ENCODE measurements at places on chromosomes 11 and 22.
A peak's percentile ranks its signal among the peaks of the same experiment; 100 is the strongest.

- no peak for DNase-seq
Observed at GRCh38 chr11:126751242-126751641, 249.3 kb downstream of the KIRREL3 start.

GRCh38 chr22:20625270-20625669 is 117.9 kb downstream of the MED15 start:
- DNase-seq, result no peak

GRCh38 chr11:126567419-126567818 is 211.9 kb downstream of the ST3GAL4 start:
- DNase-seq, result no peak

DNA sequence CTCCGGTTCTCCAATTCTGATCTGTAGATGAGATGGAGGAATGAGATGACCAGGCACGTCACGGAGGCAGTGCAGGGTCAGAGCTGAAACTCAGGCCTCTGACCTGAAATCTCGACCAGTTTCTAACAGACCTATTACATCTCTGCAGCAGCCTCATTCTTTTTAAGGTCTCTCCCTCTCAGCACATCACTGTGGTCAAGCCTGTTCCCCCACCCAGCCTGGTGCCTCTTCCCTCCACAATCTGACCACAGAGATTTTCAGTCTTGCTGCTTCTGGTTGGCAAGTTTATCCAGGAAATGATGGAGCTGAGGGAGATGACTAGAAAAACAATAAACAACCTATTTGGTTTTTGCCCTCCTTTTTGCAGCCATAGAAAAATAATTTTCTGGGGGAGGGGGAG is 9.5 kb downstream of the GRAMD1B start:
- DNase-seq, result no peak

- no peak for DNase-seq
Observed at GRCh38 chr11:22405377-22405776, 67.2 kb downstream of the SLC17A6 start.

- no peak for DNase-seq
Observed at GRCh38 chr22:31652911-31653684, 8.9 kb downstream of the PISD start.

GRCh38 chr22:40176921-40177737 is 596 bp upstream of the TNRC6B start:
- DNase-seq, result peak; percentile 42

DNA sequence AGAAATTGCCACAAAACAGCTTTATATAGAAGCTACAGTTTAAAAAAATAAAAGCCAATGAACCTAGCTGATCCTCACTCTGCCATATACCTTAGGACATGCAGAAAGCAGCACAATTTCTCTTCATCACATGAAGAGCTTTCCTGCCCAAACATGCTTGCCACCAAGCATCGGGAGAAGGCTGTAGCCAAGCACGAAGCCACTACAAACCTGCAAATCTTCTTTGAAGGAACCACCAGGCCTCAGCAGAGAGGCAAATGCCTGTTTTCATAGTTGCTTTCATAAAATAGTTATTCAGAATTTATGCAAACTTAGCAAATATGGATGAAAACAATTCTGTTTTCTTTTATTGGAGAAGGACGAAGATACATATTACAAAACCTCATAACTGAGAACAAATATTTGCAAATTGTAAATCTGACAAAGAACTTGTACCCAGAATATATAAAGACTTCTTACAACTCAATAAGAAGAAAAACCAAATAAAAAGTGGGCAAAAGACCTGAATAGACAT is 100.3 kb downstream of the RBFOX2 start:
- DNase-seq, result no peak

DNA sequence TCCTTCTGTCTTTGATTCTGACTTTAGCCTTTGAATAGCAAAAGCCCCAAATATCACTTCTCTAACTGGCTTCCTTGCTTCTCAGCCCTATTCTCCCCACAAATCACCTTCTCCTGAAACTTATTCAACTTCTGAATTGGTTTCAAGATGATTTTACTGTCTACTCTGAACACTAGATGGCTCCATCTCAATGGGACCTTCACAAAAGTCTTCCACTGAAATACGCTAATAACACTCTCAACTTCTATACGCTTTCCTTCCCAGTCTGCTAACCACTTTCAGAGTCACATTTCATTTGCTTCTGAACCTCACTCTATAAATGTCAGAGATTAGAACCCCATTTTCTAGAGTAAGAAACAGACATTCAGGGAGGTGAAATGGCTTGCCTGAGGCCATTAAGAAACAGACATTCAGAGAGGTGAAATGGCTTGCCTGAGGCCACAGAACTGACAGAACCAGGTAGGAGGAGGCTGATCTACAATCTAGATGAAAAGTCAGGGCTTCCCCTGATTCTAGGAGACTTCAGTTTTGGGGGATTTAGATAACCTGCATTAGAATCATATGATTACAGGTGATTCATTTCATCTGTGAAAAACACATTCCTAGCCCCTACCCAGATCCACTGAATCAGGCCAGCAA is 20.6 kb downstream of the MORC2 start:
- DNase-seq, result no peak

DNA sequence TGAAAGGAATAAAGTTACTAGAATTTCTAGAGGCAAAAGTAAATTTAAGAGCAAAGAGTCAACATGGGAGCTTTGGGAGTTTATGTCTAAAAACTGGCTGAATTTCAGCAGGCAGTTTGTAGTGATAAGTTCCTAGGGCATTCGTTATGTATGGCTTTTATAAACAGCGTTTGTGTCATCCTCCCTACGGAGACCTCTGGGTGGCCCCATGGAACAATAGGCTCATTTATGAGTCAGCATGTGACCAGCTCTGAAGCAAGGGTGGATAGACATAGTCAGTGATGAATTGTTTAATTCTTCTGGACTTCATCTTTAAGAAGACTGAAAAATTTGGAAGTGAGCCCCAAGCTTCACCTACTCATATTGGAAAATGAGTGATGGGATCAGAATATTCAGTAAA is 37.1 kb downstream of the SVIP start:
- no peak for DNase-seq

GRCh38 chr22:40430991-40431390 is 60.6 kb downstream of the SGSM3 start:
- no peak for DNase-seq

DNA sequence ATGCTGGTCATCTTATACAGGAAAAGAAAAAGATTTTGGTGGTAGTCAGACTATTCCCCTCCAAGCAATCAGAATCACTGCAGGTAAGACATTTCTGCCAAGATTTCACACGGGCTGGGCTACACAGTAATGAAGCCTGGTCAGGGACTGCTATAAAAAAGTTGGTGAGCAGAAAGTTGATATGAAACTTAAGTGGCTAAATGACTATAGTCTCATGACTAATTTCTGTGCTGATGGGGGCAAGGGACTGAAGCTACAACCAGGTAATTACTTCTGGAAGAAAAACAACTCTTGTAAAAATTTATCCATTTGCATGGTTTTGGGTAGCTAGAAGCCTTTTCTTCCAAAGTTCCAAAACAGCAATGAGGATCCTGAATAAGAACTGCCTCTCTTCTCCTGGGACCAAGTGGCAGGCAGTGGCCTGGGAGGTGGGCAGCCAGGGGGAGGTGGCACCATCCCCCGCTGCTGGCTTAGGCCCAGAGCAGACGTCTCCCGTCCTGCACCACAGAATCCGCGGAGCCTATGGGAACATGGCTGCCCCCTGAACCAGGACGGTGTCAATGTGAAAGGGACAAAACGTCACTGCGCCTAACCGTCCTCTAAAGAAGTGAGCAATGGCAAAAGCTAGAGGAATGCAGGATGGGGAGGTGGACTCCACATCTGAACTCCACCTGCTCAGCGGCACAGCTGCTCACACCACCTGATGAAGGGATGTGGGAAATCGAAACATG is 122.6 kb upstream of the LMO1 start:
- no peak for DNase-seq

GRCh38 chr11:68741463-68741862 is 9.9 kb downstream of the TESMIN start:
- no peak for DNase-seq

GRCh38 chr11:134068829-134069425 is at the start of gene JAM3:
JAM3 (plus strand) TSS chr11:134069072; CDS start chr11:134069084, 12 bp downstream.
- peak; percentile 96 for DNase-seq

- no peak for DNase-seq
Observed at GRCh38 chr11:57544566-57544965, 7.2 kb downstream of the SMTNL1 start.

DNA sequence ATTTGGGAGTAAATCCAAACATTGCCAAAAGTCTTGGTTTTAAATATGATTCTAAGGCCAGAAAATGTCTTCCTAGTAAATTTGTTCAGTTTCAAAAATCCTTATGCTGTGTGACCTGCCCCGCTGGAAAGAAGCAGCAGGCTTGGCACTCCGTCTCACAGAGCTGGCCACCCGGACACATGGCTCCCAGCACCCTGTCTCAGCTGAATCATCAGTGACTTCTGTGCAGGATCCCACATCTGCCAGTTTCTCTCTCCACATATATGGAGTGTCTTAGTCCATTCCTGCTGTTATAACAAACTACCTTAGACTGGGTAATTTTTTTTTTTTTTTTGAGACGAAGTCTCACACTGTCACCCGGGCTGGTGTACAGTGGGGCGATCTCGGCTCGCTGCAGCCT is 356.7 kb downstream of the TBC1D22A start:
- DNase-seq, result no peak

DNA sequence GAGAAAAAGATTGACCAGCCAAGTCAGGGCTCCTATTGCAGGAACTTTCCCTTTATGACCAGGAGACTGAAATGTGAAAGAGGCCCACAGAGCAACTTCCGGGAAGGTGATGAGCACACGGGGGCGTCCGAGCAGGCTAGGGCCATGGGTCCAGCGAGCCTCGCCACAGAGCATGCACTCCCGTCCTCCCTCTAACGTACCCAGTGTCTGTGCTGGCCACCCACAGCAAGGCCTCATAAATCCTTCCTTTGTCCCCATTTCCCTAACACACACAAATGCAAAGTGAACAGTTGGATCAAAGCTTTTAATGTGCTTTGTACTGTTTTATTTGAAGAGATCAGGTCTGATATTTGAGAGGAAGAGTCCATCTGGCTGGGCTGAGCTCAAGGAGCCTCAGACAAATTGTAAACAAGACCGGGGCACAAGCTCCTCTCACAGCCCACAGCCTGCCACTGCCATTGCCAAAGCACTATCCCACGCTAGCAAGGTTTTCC is 44.3 kb downstream of the BLID start:
- no peak for DNase-seq

DNA sequence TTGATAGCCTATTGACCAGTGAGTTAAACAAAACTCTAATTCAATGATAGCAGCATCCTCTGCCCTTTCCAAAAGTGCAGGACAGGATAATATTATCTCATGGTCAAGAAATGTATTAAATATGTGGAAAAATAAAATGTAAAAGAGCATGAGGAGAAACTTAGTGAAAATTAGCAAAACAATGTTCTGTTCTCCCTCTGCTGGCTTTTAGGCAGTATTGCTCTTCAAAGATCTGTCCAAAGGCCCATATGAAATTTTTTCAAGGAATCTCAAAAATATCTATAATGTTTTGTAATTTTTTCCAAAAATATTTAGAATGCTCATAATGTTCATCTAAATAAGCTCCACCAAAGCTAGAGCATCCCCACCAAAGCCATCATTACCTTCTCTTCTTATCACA is 8.3 kb upstream of the ARL14EP start:
- no peak for DNase-seq

DNA sequence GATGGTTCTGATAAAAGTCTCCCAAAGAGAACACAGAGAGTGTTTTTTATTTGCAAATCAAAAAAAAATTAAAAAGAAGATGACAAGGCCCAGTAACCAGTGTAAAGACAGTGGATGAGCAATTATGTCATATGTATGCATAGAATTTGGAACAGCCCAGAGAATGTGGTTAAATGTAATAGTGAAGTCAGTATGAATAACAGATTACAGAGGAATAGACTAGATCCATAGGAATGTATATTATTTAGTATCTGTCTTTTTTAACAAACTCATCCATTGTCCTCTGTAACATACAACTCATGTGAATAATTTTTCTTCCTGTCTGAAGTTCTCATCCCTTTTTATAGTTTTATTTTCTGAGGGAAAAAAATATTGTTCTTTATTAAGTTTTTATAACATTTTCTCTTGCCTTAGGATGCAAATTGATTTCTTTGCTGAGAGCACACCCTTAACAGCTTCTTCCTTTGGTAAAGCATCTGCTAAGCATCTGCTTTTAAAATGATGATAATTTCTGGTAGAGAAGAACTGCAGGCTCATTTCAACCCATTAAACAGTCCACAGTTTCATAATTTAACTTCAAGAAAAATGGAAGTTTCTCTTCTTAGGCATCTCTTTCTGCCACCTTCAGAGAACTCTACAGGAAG is 266.5 kb upstream of the MTNR1B start:
- DNase-seq, result no peak

DNA sequence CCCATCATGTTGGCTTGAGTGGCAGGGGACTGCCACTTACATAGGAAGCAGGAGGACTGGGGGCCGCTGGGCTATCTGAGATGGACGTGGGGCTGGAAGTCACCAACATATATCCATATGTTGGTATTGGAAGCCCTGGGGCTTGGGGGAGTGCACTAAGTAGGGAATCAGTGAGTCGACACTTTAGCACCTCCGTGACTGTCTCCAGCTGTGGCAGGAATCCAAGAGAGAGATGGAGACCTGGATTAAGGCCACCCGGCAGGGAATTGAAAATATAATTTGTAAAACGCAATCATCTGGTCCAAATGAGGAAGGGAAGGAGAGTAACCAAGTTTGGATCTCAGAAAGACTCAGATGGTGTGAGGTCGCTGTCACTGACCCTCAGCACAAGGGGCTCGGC is 68.4 kb downstream of the ELFN2 start:
- no peak for DNase-seq

GRCh38 chr22:45968751-45969413 is 8.1 kb downstream of the WNT7B start:
- no peak for DNase-seq

DNA sequence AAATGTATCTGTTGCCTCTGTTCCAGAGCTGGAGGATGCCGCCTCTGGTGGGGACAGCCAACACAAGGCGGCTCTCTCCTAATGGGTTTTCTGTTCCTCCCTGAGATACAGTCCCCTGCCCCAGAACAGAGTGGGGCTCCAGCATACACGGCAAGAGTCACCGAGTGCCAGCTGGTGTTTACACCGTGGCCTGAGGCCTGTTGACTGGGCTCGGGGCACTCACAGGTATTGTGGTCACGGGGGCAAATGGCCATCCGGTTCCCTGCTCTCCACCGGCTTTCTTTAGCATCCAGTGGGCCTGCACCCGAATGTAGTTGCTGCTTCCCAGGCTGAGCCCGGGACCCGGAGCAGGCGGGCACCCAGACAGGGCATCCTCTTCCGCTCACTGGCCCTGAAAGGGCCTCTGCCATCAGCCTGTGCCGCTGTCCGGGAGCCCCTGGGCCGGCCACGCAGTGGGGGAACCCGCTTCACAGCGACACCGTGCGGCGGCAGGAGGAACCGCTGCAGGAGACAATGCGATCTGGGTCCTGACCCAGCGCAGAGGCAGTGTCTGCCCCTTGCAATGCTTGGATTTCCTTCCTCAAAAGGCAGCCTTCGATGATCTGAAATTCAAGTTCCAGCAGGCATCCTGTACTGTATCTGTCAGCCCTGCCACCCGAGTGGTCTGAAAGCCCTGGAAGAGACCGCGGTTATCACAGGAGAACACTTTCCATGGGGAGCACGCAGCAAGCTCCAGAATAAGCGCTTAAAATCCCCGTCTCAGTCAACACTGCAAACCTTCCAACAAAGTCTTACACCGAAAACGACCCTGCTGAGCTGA is 859 bp upstream of the KRTAP5-5 start:
- peak; percentile 51 for DNase-seq

- DNase-seq, result no peak
Observed at GRCh38 chr11:128522943-128523518, 64.3 kb downstream of the ETS1 start.

All from stimulated activated CD4-positive, alpha-beta T cell treated with anti-CD3 and anti-CD28 coated beads, TNF-alpha, amount 100 ng/mL, for 1 hour (primary cell).